Activated T-cell treated with anti-CD3 and anti-CD28 coated beads for 4 hours (primary cell): ENCODE measurements at places on chromosomes 5 and 9.

DNA sequence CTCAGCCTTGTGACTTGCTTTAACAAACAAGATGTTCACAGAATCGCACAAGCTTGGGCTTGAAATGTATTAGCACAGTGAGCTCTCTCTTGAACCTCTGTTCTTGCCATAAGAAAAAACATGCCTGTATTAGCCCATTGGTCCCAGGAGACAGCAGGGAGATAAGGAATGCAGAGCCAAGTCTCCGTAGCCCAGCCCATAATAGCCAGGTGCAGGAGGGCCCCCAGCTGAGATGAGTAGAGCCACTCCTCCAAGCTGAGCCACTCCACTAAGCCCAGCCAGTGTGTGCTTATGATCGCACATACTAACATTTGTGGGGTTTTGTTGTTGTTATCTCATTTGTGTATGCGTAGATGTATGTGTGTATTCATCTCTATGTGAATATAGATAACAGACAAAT, 21.6 kb upstream of the SVEP1 start:
- DNase-seq, result no peak

GRCh38 chr9:92315456-92315855, 9.7 kb downstream of the NOL8 start:
- DNase-seq, result no peak

DNA sequence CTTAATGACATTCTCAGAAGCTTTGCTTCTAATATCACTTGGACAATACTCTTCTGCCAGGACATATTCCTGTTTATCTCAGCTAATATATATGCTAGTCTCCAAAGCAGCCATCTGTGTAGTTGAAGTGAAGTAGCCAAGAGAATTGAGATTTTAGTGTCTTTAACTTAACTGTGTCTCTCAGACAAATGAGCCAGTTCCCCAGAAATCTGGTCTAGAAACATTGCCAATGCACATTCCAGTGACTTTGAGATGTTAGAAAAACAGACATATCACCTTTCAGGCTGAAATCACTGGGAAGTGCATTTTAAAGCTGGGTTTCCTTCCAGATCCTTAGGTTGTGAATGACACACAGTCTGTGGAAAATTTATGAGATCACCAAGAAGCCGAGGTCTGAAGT, 114.6 kb downstream of the MTX3 start:
- DNase-seq, result no peak

DNA sequence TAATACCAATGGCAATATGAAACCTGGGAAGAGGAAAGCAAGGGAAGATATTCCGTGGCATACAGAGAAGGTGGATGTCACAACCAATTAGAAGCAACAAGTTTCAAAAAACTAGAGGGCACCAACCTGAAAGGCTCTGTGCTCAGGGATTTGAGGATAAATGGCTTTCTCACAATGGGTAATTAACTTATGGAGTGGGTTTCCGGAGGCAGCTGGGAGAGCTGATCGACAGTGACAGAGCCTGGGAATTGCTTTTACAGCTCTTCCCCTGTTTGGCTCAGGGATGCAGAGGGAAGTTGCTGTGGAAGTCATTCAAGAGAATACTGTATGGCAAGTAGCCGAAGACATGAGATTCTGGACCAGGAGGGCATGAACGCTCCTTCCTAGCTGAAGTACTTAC, 237.0 kb downstream of the KIF4B start:
- no peak for DNase-seq

DNA sequence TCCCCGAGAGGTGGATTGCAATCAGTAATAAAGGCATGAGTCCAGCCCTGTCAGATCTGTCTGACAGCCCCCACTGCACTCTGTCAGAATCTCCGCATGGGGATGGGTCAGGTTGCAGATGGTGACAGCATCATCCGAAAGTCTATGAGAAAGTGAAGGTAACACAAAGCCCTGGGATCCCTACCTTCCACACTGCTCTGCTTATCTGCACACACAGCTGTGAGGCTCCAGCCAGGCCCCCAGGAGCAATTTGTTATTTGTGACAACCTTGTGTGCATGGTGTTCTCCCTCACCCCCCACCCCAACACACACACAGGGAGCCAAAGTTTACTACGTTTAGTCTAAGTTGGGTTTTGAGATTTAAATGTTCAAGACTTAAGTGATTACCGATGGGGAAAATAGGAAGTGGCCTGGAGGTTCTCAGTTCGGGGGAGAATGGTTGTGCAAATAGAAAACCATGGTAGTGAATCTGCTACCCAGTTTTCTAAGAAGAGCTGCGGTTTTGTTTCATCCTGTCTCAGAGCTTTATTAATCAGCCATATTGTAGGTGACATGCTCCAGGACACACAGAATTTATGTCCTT, 92.7 kb downstream of the SV2C start:
- DNase-seq, result no peak

GRCh38 chr9:129344641-129345495, 166.8 kb upstream of the IER5L start:
- no peak for DNase-seq

- no peak for DNase-seq
These were observed 475 bp downstream of the DDX31 start for GRCh38 chr9:132669319-132669697.
